ENCODE measurements at places on chromosomes 6 and 20.

- DNase-seq: no peak
Measured at GRCh38 chr6:41056768-41057490, 3.9 kb downstream of the APOBEC2 start.

DNA sequence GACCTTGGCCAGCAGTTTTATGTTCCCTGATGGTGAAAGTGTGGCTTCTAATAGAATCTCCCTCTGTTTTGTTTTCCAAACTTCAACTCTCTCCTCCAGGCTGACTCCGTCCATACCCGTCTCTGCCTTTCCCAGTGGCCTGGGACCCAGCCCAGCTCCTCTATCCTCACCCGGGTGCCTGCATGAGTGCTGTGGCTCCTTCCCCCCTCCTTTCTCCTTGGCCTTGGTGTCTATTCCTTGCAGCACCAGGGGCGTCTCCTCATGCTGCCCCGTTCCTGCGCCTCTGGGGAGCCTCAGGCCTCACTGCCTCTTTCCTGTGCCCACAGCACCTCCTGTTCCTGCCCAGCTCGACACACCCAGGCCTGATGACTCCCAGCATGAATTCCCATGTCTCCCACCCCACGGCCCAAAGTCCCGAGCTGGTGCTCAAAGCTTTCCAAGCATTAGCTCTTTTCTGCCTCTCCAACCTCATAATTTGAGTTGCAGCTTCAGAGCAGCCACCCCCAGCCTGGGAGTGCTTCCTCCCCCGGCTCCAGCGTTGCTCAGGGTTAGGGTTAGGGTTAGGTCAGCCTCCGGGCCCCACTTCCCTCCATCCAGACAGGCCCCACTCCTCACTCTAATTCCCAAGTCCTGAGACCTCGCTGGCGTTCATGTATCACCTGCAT lies 56.3 kb upstream of the AFDN start:
- DNase-seq: no peak

DNA sequence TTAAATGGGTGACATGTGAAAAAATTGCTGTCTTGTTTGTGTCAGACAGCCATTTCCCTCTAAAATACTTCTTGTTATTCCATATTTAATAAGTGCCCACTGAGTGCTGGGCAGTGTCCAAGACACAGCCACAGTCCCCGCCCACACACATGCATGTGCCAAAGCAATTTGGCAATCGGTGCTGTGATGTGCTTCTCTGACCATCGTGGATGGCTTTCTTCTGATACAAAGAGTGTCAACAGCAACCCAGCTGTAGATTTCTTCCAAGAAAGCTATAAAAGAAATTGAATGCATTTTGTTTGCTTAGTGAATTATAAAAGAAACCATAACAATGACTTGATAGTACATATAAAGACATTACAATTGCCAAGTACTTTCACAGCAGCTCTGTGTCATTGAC lies 140.5 kb upstream of the ATXN1 start:
- no peak for DNase-seq

- no peak for DNase-seq
Measured at GRCh38 chr6:73032586-73032985, 192.7 kb downstream of the KHDC1L start.

GRCh38 chr6:1871724-1872315 lies 262.1 kb downstream of the FOXC1 start:
- no peak for DNase-seq

DNA sequence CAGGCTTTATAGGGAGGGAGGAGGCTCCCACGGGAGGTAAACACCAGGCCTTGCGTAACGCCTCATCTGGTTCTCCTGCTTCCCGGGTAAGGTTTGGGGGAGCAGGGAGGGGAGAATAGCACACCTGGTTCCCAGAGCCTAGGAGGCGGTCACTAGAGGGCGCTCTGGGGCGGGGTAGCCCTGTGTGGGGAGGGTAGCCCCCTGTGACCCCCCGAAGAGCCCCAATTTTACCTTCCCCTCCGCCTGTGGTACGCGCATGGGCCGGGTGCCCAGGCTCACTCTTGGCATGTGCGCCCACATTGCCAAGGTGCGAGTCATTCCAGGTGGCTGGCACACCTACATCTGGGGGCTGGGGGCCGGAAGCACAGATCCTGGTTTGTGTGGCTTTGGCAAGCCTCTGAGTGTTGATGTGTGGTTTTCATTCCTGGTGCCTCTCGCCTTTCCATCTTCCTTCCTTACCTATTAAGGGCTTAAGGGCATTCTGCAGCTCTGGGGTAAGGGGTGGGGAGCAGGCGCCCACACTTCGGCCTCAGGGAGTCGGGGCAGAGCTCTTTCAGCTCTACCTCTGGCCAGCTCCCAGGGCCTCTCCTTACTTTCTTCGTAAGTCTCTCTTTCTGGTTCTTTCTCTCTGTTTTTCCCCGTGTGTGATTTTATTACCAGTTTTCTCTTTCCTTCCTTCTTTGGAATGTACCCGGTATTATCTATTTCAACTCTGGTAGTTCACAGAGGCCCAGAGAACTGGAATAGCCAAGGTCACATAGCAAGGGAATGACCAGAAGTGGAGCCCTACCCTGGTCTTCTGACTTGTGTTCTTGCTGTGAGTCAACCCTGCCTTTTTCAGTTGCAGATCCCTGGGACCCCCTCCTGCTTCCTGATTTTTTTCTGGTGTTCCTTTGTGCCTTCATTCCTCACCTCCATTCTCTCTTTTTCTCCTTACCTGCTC lies 492 bp upstream of the RNF39 start:
- DNase-seq: peak; percentile 37

DNA sequence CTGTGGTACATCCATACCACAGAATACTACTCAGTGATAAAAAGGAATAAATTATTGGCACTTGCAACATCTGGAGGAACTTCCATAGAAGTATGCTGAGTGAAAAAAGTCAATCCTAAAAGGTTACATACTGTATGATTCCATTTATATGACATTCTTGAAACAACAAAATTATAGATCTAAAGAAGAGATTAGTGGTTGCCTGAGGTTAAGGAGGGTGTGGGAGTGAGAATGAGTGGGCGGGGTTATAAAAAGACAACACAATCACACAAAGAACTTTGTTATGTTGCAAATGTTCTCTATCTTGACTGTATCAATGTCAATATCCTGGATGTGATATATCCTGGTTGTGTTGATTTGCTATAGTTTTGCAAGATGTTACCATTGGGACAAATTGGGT lies 21.2 kb downstream of the SNRPB start:
- DNase-seq: no peak

All from activated CD4-positive, alpha-beta T cell treated with anti-CD3 and anti-CD28 coated beads for 48 hours (primary cell).